ENCODE measurements at places on chromosomes 3 and 15. TPM values are rescaled to one million over a fixed set of nuclear protein-coding genes. Genes with fewer than 3 reads are reported as not detected.

The MCTP2 gene
- total RNA-seq: 6.2 TPM

DNA sequence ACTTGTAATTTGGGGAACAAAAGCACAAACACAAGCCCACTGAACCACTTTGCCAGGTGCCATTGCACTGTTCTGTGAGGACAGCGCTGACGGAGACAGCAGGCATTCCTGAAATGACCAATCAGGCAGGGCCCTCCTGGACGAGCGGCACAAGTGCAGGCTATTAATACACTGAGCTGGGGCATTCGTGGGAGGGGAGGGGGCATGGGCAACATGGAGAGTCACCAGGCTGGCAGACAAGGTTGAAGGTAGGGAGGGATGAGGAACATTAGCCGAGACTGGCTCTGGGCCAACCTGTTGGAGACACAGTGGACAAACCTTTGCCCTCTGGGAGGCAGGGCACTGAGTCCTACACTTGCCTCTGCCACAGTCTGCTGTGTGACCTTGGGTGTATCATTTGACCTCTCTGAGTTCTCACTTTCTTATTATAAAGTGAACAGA is 45.6 kb downstream of the NOX5 start:
- DNase-seq: no peak

The ASB14 gene
- not detected for total RNA-seq

GRCh38 chr3:187403768-187404288 is 35.6 kb downstream of the RTP4 start:
- peak; percentile 89 for DNase-seq

The MORC1 gene
- not detected for total RNA-seq

DNA sequence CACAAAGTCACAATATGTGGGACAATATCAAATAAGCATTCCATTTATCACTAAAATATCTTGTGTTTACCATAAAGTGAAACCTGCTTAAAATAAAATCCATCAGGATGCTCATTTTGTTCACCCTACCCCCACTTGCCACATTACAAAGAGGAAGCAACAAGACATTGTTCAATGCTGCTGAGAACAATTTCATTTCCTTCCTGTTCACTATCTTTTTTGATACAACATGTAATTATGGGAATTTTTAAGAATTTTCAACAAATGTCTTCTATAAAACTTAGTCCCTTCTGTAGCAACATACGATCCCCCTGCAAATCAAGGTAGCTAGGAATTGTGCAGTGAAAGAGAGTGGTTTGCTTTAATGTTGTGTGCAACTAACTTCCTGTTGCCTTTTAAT is 34.9 kb upstream of the GPR160 start:
- DNase-seq: no peak

DNA sequence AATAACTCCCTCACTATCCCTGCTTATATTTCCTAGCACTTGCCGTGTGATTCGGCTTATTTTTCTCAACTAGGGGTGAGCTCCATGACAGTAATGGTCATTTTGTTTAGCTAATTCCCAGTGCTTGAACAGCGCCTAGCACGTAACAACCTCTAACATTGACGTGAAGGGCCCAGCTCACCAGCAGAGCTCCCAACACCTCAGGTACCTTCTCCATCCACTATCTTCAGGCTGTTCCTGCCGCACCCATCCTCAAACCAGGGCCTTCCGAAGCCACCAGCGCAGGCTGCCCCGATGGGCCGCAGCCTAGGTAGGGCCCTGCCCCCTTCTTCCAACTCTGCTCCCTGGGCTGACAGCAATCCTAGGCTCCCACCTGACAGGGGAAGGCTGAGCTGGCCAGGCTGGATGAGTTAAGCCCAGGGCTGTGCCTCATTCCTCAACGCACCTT is 751 bp upstream of the RPS17 start:
- no peak for DNase-seq

GRCh38 chr15:74763416-74763815 is 14.8 kb downstream of the CYP1A2 start:
- no peak for DNase-seq

DNA sequence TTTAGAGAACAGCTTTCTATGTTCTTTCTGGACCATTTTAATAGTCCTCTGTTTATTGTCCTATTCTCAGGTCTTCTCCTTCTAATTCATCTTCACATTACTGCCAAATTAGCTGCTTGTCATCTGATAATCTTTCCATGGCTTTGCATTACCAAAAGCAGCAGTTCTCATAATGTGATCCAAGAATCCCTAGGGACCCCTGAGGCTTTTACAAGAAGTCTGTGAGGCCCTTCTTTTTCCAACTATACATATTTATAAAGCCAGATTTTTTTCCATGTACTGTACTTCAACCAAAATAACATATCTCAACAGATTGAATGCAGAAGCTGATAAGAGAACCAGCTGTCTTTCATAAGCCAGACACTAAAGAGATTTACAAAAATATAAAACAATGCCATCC is 162.5 kb upstream of the BFSP2 start:
- DNase-seq: no peak

DNA sequence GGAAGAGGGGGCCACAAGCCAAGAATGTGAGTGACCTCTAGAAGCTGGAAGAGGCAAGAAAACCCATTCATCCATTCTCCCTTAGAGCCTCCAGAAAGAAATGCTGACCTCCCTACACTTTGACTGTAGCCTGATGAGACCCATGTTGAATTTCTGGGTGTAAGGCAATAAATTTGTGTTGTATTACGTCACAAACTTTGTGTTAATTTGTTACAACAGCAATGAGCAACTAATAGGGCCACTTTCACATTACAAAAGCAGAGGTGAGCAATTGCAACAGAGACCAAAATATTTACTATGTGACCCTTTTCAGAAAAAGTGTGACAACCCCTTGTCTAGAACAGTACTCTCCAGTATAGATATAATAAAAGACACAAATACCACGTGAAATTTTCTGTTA is 101.2 kb downstream of the NTRK3 start:
- DNase-seq: no peak

DNA sequence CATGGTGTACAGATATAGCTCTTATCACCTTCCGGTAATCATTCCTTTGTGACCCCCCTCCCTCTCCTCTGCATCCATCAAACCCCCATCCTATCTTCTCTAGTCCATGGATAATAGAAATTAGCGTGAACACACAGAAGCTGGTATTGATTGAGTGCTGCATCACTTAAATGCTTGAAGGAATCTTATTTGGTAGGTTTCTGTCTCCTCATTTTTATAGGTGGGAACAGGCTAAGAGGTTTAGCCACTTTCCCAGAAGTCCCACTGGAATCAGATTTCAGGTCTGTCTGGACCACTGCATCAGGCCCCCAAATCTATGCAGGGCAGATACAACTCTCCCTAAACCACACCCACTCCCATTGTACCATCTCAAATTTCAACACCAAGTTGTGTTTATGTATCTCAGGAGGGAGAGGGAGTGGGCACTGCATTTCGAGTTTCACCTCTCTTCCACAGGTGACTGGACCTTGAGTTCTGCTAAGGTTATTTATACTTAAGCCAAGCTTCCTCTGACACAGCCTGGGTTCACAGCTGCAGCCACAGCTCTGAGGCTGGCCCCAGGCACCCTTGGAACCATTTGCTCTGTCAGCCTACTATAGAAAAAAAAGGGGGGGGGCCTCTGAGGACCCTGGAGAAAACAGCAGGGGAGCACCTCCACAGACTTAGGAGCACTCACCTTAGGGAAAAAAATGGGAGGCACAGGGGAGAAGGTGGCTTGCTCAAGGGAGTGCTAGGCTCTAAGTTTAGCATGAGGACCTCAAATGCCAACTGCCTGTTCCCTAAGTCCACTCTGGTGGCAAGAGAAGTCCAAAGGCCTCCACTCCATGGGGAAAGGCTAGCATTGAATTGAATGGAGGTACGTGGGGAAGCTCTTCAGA is 2.1 kb upstream of the NMB start:
- DNase-seq: no peak

The CACNA1D gene
- total RNA-seq: not detected

The ATP13A4 gene
- not detected for total RNA-seq

The MYLK gene
- 8.7 TPM for total RNA-seq

DNA sequence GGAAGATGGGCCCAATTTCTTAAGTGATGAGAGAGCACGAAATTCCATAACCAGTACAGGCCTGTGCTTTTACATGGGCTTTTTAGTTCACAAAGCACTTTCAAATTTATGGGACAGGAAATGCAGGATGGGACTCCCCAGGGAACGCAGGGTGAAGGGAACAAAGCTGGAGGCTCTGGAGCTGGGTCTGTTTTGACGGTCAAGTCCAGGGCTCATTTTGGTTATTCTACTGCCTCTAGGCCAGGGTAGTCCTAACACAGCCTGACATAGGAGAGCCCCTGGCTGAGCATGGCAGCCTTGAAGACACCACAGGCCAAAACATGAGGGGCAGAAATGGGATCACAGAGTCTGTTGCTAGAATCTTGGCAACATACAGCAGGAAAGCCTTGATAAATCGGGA is 33.5 kb downstream of the HCLS1 start:
- DNase-seq: no peak

DNA sequence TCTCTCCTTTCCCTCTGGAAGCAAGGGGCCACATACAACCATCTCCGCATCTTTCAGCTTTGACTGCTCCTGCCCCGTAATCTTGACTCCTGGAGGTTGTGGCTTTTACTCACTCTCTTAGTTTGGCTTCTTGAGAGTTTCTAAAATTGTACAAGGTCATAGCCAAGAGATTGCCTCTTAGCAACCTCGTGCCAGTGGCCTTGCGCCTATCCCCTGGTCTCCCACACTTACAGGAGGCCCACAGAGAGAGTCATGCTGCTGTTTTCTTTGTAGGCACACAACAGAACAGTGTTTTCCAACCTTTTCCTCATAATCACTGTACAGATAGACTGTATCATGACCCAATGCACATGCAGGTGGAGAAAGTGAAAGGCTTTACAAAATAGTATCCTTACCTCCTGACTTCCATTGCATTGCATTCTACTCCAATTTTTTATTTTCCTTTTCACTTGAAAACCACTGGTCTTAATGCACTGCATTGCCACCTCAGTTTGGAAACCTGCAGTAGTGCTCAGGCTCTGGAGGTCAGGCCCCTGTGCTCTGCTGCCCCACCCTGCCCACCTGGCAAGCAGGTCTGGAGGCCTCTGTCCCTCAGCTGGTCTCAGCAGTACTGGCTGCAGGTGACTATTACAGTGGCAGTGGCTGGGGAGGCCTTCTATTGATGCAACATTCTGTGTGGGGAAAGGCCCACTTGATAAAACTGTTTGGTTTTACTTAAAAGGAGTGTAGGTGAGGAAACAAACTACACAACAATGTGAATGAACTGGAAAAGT is 156.2 kb downstream of the DNAJB8 start:
- DNase-seq: no peak

DNA sequence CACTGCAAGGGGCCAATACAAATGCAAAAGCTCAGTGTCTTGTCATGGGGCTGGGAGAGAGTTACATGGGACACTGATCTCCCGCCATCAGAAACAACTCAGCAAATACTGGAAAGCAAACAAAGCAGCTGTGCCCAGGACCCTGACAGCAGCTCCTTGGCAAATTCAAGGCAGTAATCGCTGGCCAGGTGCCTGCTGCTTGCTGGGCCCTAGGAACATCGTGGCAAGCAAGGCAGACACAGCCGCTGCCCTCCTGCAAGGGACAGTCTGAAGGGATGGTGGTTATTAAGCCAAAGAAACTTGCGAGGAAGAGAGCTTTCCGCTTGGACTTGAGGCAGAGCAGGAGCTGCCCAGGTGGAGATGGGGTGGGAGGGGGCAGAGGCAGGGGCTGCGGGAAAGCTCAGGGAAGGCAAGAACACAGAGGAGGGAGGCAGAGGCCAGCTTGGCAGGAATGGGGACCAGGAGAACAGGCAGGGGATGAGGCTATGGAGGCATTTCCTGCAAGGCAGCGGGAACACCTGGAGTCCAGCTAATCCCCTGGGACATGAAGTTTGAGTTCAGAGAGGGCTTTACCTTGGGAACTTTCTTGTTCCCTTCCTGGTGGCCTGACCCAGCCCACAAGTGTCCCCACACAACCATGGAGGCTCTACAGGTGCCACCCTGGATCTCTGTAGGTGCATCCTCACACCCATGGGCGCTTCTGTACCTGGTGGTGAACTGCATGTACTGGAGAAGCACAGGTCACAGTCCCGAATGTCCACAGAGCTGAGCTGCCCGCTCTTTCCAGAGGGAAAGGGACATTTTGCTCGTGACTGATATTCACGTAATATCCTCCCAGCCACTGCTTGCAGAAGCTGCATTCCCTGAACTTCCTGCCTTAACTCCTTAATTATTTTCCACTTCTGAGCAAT is 78.7 kb upstream of the ATP2B2 start:
- no peak for DNase-seq

The SMCO1 gene
- total RNA-seq: not detected

The NPAP1 gene
- total RNA-seq: not detected

The GCNT3 gene
- total RNA-seq: 0.18 TPM

GRCh38 chr3:106560451-106560966 is 691.7 kb upstream of the CBLB start:
- peak; percentile 74 for DNase-seq

The CLEC3B gene
- not detected for total RNA-seq

DNA sequence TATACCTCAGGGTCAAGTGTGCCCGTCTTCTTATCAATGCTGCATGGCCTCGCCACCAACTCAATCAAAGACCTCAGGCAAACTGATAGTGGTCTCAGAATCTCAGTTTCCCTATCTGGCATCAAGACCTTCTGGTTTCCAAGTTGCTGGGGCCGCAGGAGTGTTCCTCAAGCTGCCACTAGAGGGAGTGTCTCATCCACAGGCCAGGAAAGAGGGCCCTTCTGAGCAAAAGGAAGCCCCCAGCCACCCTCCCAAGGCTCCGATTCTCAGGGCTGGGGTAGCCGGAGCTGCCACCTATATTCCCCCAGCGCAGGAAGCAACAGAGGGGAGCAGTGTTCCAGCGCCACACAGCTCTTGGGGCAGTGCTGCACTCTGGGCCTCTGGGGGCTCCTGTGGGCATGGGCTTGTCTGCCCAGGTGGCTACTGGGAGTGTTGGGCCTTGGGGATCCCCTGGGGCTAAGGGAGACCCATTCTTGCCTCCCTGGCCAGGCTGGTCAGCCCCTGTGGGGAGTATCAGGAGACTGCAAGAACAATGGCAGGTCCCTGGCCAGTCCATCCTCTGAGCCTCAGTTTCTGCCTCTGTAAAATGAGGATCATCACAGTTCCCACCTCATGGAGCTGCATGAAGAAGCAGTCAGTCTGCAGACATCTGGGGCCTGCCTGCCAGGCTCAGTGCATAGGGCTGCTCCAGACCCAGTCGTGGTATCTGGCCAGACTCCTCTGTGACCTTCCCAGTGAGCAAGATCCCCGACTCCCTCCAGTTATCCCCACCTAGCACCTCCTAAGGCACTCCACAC is 23.4 kb upstream of the SEC13 start:
- DNase-seq: peak; percentile 63

DNA sequence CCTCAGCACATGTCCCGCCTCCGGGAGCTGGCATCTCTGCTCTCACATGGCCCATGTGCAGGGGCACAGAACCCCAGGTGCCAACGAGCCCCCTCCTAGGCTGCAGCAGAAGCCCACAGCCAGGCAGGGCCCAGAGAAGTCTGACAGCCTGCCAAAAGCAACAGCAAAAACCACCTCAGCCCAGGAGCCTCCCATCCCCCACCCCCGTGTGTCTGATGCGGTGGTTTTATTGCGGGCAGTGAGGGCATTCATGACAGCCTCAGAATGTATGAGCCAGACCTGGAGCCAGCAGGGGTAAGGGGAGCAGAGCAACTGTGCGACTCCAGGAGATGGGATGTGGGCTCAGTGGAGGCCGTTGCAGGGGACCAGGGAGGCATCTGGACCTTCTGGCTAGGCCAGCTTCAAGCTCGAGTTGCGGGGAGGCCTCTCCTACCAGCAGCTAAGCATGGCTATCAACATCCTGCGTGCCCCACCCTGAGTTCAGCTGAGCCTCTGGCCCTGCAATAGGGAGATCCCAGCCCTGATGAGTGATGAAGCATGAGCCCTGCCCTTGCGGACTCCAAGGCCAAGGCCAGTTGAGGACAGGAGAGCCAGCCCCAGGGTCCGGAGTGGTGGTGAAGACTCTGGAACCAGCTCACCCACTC is 52.5 kb downstream of the CYP11A1 start:
- no peak for DNase-seq

GRCh38 chr3:131174752-131175151 is 148.1 kb downstream of the NEK11 start:
- DNase-seq: peak; percentile 25

All from PC-3 (cell line).